Posterior vena cava (tissue), 2 donors: ENCODE measurements at places on chromosomes 2 and 18. TPM values are rescaled to one million over a fixed set of nuclear protein-coding genes. Genes with fewer than 3 reads are reported as not detected.

The PFN4 gene
- 0.67 TPM for total RNA-seq

The ITGB6 gene
- total RNA-seq, result not detected

GRCh38 chr18:48036226-48036625 is 105.8 kb upstream of the SMAD2 start:
- no peak for DNase-seq

GRCh38 chr2:31413862-31414550 is 536 bp downstream of the XDH start:
- DNase-seq, result no peak

GRCh38 chr18:8140841-8141501 is 468.3 kb upstream of the RAB12 start:
- DNase-seq, result no peak

GRCh38 chr2:45826884-45827635 is 175.6 kb downstream of the PRKCE start:
- peak; percentile 91 for DNase-seq
